Mesenchymal stem cell (in vitro differentiated cells and primary cell): ENCODE measurements at places on chromosomes 5 and 9.

DNA sequence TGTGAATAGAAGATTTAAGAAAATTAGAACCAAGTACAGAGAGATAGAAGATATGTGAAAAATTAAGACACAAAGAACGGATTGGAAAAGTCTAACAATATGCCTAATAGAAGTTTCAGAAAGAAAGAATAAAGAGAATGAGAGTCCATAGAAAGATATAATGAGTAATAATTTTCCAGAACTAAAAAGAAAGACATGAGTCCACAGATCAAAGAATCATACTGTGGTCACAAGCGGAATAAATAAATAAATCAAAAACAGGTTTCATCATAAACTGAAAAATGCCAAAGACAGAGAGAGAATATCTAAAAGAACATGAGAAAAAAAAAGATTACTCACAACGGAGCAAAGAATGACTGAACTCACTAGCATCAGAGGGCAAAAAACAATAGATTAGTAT lies 32.9 kb downstream of the FEM1C start:
- peaks cover 3% of the 10 kb centered on the region for H3K36me3 ChIP-seq
- no peaks in the 10 kb centered on the region for H3K4me1 ChIP-seq
- no peak for DNase-seq
- H3K27me3 ChIP-seq: no peaks in the 10 kb centered on the region
- no peak overlapping the region for H3K27ac ChIP-seq

DNA sequence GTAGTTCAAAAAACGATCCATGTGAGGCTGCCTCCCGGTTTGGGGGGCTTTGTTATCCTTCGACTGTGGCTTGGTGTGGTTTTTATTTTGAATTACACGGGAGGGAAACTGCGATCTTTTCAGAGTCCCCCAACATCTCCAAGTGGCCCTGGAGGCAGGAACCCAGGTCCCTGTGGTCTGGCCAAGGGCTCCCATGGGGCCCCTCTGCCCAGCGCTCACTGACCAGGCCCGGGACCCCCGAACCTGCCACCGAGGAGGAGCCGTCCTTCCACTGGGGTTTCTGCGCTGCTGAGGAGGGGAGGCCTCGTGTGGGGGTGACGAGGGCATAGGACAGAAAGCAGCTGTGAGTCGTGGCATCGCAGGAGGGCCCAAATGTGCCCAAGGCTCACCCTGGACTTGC lies 18.1 kb upstream of the SCGB3A1 start:
- H3K27me3 ChIP-seq: peaks cover 33% of the 10 kb centered on the region
- H3K4me1 ChIP-seq: peaks cover 5% of the 10 kb centered on the region
- H3K4me3 ChIP-seq: no peak overlapping the region

GRCh38 chr9:36874921-36875320 lies 159.1 kb downstream of the PAX5 start:
- H3K4me1 ChIP-seq: peaks cover 2% of the 10 kb centered on the region
- no peak overlapping the region for H3K27ac ChIP-seq
- H3K27me3 ChIP-seq: peaks cover 90% of the 10 kb centered on the region
- H3K4me3 ChIP-seq: no peak overlapping the region
- DNase-seq: peak; percentile 6

DNA sequence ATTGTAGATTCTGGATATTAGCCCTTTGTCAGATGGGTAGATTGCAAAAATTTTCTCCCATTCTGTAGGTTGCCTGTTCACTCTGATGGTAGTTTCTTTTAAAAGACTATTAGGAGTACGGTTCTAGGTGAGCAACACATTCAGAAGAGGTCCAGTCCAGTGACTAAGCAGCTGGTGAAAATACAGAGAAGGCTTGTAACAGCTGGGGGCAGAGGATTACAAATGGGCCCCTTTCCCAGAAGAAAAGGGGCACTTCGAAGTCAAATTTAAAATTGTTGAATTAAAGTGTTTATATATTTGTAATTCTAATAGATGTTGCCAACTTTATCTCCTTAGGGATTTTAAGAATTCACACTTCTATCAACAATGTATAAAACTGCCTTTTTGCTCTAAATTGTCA lies 720.5 kb downstream of the TLE4 start:
- DNase-seq: no peak
- H3K27ac ChIP-seq: no peak overlapping the region
- no peaks in the 10 kb centered on the region for H3K4me1 ChIP-seq
- H3K4me3 ChIP-seq: no peak overlapping the region
- H3K36me3 ChIP-seq: no peaks in the 10 kb centered on the region
- H3K27me3 ChIP-seq: no peaks in the 10 kb centered on the region

GRCh38 chr5:80408484-80409366 lies 861 bp downstream of the ZFYVE16 start:
- H3K4me1 ChIP-seq: peaks cover 1% of the 10 kb centered on the region
- H3K27ac ChIP-seq: no peak overlapping the region
- peak overlapping the region; percentile 95 for H3K4me3 ChIP-seq
- H3K27me3 ChIP-seq: no peaks in the 10 kb centered on the region
- DNase-seq: peak; percentile 83
- peaks cover 4% of the 10 kb centered on the region for H3K36me3 ChIP-seq

DNA sequence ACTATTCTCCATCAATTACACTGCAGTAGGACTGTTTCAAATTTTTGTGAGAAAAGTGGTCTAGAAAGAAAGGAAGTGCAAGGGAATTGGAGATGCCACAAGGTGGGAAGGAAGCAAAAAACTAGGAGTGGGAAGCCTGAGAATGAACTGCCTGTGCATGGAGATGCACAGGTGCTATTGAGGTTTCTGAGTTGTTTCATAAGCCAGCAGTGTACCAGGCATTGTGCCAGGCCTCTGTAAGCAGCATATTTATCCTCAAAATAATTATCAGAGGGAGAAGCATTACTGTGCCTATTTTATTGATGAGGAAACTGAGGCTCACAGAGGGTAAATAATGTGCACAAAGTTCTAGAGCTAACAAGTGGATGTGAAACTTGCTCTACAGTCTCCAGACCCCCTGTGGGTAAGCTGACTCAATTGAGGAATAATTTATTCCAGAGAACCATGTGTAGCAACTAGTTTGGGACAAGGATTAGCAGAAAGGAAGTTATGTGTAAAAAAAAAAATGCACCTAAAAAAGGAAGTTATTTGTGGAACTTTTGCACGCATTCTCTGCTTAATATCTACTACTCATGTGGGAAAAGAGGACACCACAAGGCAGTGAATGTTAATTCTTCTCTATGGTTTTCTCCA lies 96.7 kb downstream of the SNCAIP start:
- H3K4me1 ChIP-seq: no peaks in the 10 kb centered on the region
- H3K36me3 ChIP-seq: no peaks in the 10 kb centered on the region
- DNase-seq: no peak

DNA sequence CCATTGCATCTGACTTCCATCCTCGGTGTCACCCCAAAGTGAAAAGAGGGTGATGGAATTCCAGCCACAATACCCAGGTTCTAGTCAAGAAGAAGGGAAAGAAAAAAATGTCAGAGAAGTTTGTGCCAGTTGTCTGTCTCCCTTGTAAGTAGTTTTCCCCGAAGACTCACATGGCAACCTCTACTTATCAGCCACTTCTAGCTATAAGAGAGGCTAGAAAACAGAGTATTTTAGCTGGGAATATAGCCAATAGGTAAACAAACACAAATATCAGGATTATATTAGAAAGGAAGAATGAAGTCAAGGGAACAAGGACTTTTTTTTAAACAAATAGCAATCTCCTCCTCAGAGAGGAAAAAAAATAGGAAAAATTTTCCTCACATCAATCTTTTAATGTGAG lies 12.2 kb upstream of the ISL1 start:
- no peak overlapping the region for H3K27ac ChIP-seq
- no peaks in the 10 kb centered on the region for H3K4me1 ChIP-seq
- H3K4me3 ChIP-seq: no peak overlapping the region
- no peaks in the 10 kb centered on the region for H3K36me3 ChIP-seq
- no peak for DNase-seq

- H3K27me3 ChIP-seq: no peaks in the 10 kb centered on the region
- peaks cover 4% of the 10 kb centered on the region for H3K36me3 ChIP-seq
- H3K4me1 ChIP-seq: peaks cover 2% of the 10 kb centered on the region
- no peak overlapping the region for H3K4me3 ChIP-seq
These were observed 91.6 kb downstream of the FBXW11 start for GRCh38 chr5:171914726-171915338.

- H3K27ac ChIP-seq: no peak overlapping the region
- peaks cover 8% of the 10 kb centered on the region for H3K4me1 ChIP-seq
- no peak for DNase-seq
- H3K36me3 ChIP-seq: peaks cover 39% of the 10 kb centered on the region
- no peaks in the 10 kb centered on the region for H3K27me3 ChIP-seq
These were observed 33.7 kb downstream of the USP20 start for GRCh38 chr9:129868872-129869486.

DNA sequence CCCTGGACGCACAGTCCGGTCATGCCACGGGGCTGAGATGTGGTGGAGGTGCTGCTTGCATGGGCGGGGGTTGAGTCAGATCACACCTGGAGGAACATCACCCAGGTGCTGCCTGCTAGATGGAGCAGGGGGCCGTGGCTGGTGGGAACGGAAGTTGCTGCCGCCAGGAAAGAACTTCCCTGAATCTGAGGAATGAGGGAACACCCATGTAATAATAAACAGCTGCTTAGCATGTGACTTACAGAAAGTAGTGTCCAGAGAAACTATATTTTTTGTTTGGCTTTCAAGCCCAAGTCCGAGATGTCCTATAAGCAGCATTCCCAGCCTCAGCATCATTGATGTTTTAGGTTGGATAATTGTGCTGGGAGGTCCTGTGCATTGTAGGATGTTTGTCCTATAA lies 27.1 kb upstream of the FAM240B start:
- no peaks in the 10 kb centered on the region for H3K4me1 ChIP-seq
- peak overlapping the region; percentile 65 for H3K4me3 ChIP-seq
- H3K27me3 ChIP-seq: no peaks in the 10 kb centered on the region
- no peak for DNase-seq

GRCh38 chr5:168477060-168477459 lies 9.2 kb upstream of the RARS1 start:
- peak; percentile 32 for DNase-seq
- no peak overlapping the region for H3K27ac ChIP-seq
- H3K4me3 ChIP-seq: no peak overlapping the region
